ENCODE measurements at places on chromosomes 5 and 9.

DNA sequence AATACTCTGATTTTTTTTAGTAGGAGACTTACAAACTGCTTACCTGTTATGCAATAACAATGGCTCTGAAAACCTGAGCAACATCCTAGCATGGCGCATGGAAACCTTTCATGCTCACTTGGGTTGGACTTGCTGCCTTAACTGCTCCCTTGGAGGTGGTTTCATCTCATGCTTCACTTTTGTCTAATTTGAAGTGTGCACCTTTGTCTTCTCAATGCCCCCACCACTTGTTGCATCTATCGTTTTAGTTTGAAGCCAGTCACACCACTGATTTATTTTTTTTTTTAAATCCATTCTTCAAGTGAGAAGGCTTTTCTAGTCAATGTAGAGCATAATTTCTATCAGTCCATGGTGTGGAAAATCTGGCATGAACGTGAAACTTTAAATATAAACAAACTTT, 63.2 kb downstream of the CFAP90 start:
- DNase-seq: no peak

DNA sequence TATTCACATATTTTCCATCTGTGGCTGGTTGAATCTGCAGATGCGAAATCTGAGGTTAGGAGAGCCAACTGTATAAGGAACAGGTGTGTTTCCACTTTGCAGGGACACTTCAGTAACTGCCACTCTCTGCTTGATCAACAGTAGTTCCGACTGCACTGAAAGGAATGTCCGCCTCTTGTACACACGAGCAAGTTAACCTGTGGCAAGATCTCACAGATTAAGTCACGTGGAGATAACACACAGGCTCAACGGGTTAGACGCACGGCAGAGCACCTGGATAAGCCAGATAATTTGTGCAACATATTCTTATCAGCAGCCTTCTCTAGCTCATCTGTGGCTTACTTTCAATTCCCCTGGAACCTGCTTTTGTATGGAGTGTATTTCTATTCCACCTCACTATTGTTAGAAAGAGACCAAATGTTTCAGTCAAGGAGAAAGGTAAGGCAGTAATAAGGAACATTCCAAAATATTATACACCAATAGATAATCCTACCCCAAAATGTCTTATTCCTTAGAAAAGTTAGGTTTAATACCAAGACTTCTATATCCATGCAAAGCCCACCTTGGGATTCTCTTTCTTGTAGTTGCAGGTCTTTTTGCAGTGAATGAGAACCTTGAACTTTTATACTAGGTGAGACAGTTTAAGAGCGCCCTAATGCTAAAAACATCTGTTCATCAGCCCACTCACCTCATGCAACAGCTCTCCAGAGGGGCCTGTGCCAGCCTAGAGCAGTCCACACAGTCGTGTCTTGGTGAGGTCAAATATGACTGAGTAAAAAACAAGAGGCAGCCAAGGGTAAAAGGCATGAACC, 6.5 kb upstream of the C9 start:
- peak; percentile 61 for DNase-seq

- DNase-seq: no peak
Measured at GRCh38 chr9:129407905-129408452, 212.9 kb downstream of the C9orf50 start.

DNA sequence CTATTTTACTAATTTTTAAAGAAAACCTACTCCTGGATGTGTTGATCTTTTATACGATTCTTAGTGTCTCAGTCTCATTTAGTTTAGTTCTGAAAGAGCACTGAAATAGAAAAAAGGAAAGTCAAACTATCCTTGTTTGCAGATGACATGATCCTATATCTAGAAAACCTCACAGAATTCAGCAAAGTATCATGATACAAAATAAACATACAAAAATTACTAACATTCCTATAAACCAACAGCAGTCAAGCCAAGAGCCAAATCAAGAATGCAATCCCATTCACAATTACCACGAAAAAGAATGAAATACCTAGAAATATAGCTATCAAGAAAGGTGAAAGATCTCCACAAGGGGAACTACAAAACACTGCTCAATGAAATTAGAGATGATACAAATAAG, 225.8 kb upstream of the CDH18 start:
- no peak for DNase-seq

DNA sequence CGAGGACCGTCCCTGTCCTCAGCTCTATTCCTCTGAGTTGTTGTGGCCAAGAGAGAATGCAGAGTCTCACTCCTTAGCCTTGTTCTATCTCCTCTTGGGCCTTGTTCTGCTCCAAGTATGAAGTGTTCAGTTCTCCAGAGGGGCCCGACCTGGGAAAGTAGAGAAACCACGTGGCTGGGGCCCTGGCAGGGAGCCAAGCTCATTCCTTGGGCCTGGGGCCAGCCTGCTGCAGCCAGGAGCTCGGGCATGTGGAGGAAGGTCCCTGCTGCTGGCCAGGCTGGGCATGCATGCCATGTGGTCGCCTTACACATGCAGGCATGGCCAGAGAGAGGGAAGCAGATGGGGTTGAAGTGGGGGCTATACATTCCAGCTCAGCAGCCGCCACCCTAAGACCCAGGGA, 60.7 kb downstream of the COL27A1 start:
- DNase-seq: no peak

- no peak for DNase-seq
Measured at GRCh38 chr5:146103594-146103993, 1.8 kb downstream of the PLAC8L1 start.

GRCh38 chr5:170632985-170633234, 129.1 kb downstream of the KCNIP1 start:
- DNase-seq: no peak

DNA sequence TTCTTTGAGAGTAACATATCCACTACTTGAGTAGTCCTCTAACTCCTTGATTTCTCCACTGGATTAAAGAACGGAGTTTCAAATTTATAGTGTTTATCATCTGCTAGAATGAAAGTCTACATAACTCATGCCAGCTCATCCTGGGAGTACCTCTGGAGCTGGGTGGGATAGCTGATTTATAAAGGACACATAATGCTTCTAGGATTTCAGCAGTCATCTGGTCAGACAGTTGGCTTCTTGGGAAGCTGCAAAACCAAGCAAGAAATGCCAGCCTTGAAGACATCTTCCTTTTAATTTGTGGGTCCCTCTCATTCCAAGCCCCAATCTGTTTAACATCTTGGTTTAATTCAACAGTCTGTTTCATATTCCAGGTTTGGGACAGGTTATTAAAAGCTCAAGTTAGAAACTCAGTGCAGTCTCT, 3.2 kb downstream of the GALNT10 start:
- DNase-seq: no peak

DNA sequence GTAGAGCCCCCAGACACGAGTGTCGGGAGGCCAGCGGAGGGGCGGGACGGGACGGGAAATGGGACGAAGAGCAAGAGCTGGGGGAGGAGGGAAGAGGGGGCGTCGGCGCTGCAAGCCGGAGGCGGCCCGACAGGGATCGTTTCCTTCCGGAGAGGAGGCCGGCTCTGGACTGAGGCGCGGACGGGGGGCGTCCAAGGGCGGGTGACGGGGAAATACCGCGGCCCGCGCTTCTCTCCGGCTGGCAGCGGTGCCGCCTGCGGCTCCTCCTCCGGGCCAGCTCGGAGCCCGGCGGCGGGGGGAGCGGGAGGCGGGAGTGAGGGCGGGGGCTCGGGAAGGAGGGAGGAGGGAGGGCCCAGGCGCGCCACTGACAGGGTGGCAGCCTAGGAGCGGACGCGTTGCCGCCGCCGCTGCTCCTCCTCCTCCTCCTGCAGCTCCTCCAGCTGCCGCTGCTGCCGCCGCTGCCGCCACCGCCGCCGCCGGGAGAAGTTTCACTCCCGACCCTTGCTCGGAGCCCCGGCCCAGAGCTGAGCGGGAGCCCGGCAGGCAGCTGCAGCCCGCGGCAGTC, at the start of gene CHSY3:
Gene CHSY3 (plus strand): TSS at position 364 of the 565 bp plus-strand sequence.
- no peak for DNase-seq

DNA sequence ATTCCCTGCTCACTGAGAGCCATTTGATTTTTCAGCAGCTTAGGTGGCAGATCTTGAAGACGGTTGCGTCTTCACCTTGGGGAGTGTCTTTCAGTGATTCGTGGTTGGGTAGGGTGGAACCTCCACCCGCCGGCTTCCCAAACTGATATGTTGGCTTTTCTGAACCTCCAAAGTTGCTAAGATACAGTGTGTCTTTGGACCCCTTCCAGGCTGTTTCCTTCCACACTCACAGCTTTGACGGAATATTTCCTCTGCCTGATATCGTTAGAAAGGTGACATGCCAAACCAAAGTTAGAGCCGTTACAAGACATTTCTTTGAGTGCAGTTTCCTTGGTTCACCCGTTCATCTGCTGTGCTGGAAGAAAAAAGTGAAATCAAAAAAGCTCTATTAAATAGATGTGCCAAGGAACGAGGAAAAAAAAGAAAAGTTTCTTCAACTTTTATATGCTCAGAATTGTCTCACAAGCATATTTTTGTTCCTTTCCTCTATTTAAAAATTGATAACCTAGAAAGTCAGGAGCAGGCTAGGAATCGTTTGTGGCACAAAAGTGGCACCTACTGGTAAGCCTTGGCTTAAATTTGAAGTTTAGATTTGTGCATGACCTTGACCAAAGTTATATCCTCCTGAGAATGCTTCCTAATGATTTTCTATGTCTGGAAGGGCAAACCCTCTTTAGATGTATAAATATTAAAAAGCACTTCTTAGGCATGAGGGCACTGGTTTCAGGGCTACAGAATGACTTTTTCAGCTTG, 270.7 kb upstream of the WWC1 start:
- DNase-seq: peak; percentile 20

DNA sequence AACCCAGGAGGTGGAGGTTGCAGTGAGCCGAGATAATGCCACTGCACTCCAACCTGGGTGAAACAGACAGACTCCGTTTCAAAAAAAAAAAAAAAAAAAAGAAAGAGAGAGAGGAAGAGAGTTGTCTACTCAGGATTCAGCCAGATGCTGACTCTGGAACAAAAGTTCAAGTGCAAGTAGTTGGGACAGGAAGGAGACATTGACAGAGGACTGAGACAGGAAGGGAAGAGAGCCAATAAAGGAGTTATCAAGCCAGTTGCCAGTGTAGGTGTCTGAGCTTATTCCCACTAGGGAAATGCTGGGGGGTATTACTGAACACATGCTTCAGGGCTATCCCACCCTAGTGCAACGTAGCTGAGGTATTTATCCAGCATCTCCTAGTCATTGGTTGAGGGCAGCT, 147.7 kb upstream of the SLC1A3 start:
- no peak for DNase-seq

DNA sequence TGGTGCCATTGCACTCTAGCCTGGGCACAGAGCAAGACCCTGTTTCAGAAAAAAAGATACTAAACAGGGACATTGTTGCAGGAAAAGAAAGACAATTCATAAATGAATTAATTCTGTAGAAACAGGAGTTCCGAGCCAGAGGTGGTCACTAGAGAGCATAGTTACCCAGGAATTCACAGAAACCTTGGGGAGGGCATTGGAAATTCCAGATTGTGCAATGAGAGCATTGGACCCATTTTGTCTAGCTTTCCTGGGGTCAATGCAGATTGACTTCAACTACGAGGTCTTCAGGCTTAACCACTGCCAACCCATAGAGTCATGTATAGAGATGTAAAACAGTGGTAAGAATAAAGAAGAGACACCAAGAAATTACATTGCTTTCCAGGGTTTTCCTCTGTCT, 63.1 kb downstream of the ABHD17B start:
- DNase-seq: no peak
